ENCODE measurements at places on chromosomes 2 and 18.

GRCh38 chr2:195649629-195650190 is 7.3 kb upstream of the SLC39A10 start:
- no peak for DNase-seq

- no peak for DNase-seq
Observed at GRCh38 chr18:23872701-23873550, 141.6 kb upstream of the TTC39C start.

DNA sequence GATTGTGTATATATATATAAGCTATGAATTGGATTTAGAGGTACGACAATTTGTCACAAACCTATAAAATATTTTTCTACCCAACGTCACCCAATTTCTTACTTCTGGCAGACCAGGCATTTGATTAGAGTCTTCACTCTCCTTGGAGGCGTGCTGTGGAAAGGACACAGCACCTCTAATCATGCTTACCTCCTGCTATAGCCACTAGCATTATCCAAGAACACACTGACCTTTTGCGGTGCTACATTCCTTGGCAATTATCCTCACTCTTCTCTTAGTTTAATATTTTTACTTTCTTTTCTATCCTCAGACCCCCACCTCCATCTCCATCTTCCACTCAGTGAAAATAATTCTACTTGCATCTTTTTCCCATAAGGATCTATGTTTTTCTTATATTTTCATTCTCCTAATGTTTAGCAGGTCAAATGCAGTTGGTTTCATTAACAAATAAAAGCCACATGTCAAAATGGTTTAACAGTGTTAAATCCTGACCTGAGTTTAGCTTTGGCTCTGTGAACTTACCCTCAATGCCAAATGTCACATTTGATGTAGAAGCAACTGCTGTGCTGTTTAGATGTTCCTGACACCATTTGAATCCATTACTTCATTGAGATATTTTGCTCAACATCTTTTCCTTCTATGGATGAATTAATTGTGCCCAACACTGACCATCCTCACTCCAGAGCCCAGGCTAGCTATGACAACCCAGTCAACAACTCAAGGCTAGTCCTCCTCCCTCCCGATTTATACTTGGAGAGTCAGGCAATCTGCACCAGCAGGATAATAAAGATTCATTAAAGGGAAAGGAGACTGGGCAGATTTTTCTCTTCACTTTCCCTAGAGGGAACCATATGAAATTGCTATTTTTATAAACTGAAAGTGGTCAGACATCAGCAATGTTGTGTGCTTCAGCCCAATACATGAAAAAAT is 240.5 kb downstream of the MREG start:
- DNase-seq, result no peak

DNA sequence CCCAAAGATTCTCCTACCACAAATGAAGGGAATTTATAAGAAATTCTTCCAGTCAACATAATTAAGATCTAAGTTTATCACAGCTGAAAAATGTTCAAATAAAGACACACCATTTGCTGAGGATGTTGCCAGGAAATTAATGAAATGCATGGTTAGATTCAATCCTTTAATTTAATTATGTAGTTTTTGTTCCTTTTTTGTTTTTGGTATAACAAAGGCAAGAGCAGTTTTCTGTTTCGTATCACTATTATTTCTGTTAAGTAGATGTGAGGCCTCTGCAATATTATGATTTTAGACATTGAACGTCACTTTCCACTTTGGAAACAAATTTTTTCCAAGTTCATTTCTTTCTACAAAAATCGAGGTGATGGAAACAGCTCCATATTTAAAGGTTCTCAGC is 440.0 kb downstream of the THSD7B start:
- DNase-seq, result no peak

Data from stimulated activated CD8-positive, alpha-beta memory T cell treated with anti-CD3 and anti-CD28 coated beads, Interleukin-7, amount 100 ng/mL, for 1 hour (primary cell).